ENCODE measurements at places on chromosomes 2 and 18.

DNA sequence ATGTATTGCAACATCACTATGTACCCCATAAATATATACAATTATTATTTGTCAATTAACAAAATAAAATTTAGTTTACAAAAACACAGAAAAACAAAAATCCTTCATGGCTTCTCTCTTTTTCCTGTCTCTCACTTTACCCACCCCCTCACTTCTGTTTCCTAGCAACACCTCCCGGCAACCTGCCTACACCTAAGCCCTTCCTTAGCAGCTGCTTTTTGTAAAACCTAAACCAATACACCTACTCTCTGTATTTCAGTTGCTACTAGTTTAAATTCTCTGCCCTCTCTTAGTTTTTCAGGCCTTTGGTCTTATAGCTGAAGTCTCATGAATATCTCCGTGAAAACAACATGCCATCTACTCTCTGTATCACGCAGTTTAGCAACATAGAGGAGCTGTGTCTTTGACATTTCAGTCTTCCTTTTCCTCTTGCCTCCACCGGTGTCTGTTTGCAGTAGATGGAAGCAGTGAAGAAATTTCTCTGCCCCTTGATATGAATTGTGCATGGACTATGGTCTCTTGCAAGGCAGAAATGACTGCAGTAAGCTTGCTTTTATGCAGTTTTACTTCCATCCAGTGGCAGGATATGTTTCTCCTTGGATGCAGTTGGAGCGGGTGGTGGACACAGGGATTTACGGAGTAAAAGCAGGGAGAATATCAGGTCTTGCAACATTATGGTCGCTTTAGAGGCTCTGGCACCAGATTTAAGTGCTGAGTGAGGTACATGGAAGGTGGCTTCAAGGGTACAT lies 42.0 kb upstream of the ZDBF2 start:
- DNase-seq: no peak

DNA sequence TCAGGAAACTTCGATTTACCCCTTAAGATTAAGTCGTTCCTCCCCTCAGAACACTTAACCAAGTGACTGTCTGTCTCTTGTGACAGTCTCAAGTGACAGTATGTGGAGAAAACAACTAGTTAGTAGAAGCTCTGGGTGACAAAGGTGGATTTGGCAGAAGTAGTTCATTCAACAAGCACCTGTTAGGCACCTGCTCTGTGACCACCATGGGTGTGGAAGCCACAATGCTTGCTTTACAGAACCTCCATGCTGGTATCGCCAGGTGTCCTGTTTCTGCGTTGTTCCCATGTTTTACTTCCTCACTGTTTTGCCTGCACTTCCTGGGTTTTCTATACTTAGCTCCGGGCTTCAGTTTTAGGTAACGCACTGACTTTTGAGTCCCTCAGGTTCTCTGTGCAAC lies 337.4 kb upstream of the DCC start:
- no peak for DNase-seq

GRCh38 chr2:231861288-231861931 lies 64.8 kb downstream of the NPPC start:
- DNase-seq: no peak

DNA sequence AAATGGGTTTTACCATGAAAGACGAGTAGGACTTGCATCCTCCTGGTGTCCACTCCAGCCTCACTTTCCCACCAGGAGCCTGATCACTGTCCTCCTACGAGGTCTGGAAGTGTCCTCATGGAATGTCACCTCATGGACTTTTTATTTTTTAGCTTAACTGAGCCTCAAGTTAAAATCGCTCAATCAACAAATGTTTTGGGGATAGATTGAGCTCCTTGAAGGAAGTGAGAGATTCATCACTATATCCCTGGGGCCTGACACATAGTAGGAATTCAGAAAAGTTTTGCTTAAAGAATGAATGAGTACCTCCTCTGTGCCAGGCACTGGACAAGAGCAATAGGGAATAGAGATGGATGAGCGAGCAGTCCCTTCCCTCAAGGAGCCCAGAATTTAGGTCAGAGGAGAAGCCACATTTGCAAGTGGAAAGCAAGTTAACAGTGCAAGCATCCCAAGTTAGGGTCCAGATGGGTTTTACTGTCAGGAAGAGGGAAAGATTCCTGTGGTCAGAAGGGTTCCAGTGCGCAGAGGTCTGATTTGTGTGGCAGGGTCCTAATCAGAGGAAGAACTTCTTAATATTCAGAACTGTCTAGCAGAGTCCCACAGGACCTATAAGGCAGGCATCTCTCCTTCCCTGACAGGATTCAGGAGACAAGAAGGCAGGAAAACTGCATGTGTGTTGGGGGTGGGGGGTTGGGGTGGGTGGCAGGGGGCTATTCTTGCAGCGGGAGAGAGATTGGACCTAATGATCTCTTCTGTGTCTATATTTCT lies 67.0 kb downstream of the MYCN start:
- DNase-seq: no peak

GRCh38 chr2:48984922-48985321 lies 169.4 kb downstream of the FSHR start:
- DNase-seq: no peak

GRCh38 chr2:101517758-101518271 lies 42.9 kb upstream of the RFX8 start:
- no peak for DNase-seq

DNA sequence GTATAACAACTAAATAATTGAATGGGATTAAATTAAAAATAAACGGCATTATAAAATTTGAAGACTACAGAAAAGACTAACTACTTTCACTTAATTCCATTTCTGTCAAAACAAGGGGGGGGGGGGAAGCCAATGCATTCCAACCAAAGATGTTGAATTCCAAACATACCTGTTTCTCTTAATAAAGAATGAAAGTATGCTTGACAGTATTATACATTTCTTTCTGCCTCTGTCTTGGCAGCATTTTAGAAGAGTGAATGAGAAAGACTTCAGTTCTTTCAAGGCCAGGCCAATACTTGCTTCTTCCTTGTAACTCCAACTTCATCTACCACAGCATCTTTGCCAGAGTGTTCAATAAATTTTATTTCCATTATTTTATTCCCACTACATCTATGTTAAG lies 65.9 kb downstream of the PDE11A start:
- no peak for DNase-seq

DNA sequence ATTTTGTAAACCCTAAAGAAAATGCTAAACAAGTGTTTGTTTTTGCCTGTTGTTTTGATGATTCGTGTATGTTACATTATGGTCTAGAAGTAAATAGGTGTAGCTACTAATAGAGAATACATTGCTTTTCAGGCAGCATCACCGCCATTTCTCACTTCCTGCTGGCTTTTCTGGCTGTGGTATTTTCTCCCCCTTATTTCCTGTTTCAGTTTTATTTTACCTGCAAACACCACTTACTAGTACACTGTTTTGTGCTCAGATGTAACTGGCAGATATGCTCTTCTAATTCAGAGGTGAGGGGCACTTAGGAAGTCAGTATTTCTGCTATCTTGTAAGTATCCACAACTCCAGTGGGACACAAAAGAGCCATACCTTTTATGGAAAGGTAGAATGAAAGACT lies 38.1 kb upstream of the SLC3A1 start:
- DNase-seq: no peak

DNA sequence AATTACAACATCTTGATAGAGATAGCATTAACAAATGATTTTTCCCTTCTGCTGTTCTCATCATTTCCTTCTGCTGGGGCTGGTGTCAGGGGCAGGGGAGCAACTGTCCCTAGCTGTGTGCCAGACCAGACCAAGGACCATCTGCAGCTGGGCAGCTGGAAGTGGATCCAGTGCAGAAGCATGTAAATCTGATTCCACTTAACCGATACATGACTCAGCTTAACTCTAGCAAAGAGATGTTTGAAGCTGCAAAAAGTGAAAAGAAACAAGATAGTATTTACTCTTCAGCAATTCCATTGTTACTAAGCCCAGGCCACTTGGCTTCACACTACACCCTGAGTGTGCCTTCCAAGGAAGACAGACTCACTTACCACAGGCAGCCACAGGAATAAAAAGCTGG lies 151.1 kb downstream of the GALNT1 start:
- no peak for DNase-seq

DNA sequence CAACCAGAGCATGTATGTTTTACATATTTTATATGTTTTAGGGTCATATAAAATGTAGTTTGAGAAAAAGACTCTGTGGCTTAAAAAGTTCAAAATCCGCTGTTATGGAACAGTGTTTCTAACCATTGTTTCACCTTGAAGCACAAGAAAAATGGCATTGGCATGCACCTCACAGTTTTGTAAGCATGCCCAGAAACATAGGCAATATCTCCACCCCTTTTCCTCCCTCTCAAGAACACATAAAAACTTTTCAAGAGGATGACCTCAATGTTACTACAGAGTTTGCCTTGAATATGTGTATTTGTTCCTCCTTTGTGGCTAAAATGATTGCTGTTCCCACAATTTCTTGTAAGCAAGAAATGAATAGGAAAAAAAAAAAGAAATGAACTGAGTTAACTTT lies 29.3 kb upstream of the SLC40A1 start:
- DNase-seq: no peak

DNA sequence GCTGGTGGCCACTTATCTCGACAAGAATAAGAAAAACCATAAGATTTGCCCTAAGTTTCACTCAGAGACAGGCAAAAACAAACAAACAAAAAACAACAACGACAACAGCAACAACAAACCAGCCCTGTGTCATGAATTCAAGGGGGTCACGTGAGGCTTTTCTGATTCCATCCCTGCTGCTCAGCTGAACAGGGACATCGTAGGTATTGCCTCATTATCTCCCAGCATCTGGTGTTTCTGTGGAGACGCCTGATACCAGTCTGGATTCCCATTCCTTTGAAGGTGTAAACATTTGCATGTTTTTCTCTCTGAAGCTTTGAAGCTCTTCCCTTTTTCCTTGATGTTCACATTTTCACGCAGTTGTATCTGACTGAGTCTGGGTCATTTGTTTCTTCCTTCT lies 117.4 kb downstream of the KCNF1 start:
- DNase-seq: no peak

- DNase-seq: no peak
These were observed 147.7 kb downstream of the CTNNA2 start for GRCh38 chr2:79660557-79660956.

DNA sequence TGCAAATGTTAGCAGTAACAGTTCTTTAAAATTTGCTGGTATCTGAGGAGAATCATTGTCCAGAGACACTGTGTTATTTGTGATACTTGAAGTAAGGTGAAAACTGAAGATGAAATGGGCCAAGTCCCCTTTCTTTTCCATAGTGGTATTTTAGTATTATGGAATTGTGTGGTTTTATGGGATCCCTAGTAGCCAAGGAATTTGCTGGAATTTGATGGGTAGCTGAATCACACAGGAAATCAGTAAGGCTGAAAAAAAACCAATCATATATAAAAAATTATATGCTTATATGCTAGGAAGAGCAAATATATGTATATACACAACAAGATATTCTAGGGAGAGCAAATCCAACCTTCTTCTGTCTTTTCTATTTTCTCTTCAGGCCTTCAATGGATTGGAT lies 54.2 kb upstream of the TACR1 start:
- no peak for DNase-seq

DNA sequence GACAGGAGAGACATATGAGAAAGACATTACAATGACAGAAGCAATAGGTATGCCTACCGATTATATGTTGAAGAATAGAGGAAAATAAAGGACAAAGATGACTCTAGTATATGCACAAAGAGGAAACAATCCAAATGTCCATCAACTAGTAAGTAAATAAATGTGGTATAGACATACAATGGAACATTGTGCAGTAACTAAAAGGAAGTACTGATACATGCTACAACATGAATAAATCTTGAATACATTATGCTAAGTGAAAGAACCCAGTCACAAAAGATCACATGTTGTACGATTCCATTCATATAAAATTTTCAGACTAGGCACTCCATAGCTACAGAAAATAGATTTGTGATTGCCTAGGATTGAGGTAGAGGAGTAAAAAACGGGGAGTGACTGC lies 28.5 kb upstream of the PGAP1 start:
- no peak for DNase-seq

- DNase-seq: no peak
These were observed 23.6 kb upstream of the SULT1C4 start for GRCh38 chr2:108354136-108354535.

DNA sequence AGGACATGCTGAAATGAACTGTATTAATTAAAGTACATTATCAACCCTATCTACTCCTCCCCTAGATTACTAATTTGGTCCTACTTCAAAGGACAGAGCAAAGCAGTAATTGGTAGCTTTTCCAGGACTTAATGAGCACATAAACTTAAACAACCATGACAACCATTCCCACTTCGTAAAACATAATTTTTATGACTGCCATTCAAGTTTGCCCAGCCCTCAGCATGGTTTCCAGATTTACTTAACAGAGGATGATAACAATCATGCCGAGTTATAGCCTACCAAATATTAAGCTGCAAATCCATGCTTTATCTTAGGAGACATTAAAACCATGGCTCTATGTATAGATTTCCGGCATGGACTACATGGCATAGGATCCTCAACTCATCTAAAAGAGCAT lies 401.1 kb upstream of the CHAC2 start:
- no peak for DNase-seq

DNA sequence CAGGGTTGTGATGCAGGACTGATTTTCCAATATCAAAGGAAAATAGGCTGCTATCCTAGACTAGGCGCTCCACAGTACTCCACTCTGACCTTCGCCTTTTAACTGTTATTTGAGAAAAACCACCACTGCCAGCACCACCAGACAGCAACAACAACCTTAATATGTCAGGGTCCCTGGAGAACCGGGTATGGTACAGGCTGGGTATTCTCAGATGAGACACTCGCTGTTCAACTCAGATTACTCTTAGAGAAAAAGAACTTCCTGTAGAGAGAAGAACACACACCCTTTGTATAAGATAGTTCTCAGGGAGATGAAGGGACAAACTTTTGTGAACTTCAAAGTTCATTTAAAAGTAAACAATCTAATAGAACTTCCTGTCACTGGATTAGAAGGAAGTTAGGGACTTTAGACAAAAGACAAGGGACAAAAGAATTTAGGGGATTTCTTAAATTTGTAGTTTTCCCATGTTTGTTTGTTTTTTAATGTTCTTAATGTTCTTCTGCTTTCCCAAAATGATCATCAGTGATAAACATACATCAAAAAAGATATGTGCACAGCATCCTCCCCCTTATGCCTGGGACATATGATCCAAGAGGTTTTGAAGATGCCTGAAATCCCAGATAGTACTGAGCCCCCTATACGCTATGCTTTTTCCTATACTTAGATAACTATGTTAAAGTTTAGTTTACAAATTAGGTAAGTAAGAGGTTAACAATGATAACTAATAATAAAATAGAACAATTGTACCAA lies 41.3 kb upstream of the PPP1R1C start:
- no peak for DNase-seq

- DNase-seq: no peak
These were observed 15.2 kb downstream of the EML4 start for GRCh38 chr2:42184346-42184745.

- DNase-seq: no peak
These were observed 115.9 kb downstream of the UPP2 start for GRCh38 chr2:158217593-158217992.

DNA sequence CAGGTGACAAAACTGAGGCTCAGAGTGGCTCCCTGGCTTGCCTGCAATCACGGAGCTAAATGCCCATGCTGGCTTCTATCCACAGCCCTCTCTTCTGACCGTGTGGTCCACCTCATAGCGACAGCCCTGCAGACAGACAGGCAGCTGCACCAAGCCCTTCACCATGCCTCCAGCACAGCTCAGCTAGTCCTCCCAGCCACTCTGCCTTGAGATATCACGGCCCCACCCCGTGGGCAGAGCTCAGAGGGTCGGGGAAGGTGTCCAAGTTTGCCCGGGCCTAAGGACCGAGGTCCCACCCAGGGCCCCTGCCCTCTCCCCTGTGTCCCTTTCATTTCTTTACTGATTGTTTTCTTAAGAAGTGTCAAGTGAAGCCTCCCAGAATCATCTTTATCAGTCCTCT lies 128.2 kb upstream of the GLI2 start:
- no peak for DNase-seq

Data from NCI-H1436 (cell line).